Amniotic epithelial cell (primary cell): ENCODE measurements at places on chromosomes 7 and 10.
A peak's percentile ranks its signal among the peaks of the same experiment; 100 is the strongest.

DNA sequence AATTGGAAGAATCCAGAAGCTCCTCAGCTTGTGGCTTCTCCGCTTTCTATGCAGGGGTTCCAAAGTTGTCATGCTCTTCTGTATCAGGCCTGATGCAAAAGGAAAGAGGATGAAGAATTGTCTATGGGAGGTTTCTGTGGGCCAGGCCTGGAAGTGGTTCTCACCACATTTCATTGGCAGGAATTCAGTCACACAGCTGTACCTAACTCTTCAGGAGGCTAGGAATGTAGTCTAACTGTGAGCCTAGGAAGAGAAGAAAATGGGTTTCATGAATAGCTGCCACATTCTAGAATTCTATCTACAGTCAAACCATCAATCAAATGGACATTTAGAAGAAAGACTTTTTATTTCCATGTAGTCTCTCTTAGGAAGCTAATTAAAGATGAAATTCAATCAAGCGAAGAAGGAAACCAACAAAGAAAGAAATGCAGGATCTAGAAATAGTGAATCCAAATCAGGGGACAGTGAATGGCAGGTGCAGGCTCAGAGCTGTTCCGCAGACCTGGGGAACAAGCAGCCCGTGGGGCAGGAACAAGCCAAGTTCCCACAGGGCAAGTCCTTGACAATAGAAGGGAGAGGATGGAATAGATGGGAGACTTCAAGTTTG is 25.4 kb upstream of the USP6NL start:
- peak; percentile 17 for DNase-seq

DNA sequence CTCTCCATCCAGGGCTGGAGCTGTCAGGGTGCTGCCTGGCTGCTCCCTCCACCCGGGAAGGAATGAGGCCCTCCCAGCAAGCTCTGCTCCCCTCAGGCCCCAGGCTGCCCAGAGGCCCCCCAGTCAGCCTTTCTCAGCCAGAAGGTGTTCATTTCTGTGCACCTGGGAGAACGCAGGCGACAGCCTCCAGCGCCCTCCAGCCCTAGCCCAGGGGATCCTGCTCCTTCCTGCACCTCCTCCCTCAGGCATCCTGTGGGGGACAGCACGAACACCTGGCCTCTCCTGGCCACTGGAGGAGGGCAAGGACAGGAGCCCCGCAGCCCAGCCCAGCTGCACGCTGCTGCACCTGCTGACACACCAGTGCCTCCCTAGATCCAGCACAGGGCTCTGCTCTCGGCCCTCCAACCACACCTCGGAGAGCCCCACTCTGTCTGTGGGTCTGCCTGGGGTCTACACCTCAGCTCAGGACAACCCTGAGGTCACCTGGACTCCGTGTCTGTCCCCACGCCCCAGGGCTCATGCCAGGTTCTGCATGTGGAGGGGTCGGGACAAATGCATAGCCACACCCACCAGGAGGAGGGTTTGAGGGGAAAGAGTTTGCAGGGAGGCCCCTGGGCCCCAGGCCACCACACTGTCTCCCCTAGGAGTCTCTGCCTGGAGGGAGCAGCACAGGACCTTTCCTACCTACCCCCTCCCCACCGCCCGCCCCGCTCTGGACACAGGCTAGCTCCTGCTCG is 7.4 kb upstream of the PWWP2B start:
- DNase-seq: no peak

DNA sequence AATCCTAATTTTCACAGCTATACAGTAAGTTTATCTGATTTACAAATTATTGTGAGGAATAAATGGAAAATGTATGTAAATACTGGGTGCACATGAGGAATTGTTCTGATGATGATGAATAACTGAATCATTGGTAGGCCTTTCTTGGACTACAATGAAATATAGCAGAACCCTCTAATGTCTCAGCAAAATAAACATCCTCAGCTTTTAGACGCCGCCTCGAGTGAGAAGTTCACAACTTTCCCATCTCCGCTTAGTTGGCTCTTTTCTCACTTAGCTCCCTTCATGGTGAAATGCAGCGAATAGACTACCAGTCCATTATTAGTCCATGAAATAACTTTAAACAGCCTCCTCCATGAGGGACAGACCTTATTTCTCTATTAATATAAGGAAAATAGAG is 182.3 kb downstream of the BICC1 start:
- no peak for DNase-seq

DNA sequence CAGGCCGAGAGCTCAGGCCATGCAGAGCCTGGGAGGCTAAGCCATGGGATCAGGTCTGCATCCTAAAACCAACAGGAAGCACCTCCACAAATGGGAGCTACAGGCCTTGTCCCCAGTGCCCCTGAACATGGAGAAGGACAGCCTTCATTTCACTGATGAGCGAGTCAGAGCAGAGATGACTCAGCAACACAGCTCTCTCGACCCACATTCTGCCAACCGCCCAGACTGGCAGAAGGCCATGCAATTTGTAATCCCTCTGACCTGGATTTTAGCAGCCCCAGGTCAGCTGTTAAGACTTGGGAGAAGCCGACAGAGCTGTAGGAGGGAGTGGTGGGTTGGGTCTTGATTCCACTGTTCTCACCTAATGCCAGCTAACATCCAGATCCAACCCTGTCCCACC is 25.5 kb downstream of the VOPP1 start:
- peak; percentile 90 for DNase-seq

GRCh38 chr7:152887778-152888177 is 128.2 kb downstream of the ACTR3B start:
- no peak for DNase-seq

- no peak for DNase-seq
These were observed 26.8 kb downstream of the FAM241B start for GRCh38 chr10:69656742-69657269.

DNA sequence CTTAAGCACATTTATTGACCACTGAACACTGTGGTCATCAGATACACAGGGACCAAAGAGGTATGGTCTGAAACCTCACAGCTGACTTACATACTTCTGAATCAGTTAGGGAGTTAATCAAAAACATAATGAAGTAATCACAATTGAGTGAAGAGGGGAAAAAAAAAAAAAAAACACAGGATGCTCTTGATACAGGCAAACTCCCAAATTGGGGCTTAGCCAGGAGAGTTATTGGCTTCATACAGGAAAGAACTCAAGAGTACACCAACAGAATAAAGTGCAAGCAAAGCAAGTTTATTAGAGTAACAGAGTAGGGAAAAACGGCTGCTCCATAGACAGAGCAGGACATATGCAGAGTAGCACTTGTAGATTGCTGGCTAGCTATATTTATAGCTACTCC is 917.0 kb downstream of the CNTNAP2 start:
- no peak for DNase-seq

- DNase-seq: peak; percentile 86
These were observed 48.9 kb downstream of the CALD1 start for GRCh38 chr7:134828361-134828760.

GRCh38 chr10:86319676-86320075 is 46.9 kb downstream of the GRID1 start:
- DNase-seq: no peak

- DNase-seq: no peak
These were observed 131.9 kb downstream of the KAT6B start for GRCh38 chr10:74958316-74958715.

GRCh38 chr7:47573758-47574481 is 8.0 kb downstream of the TNS3 start:
- peak; percentile 89 for DNase-seq
